ENCODE measurements at places on chromosomes 5 and 9.
A peak's percentile ranks its signal among the peaks of the same experiment; 100 is the strongest.

GRCh38 chr9:127805620-127806019 lies 2.9 kb downstream of the FPGS start:
- DNase-seq, result no peak

GRCh38 chr5:586751-587285 lies 25.3 kb upstream of the CEP72 start:
- DNase-seq, result no peak

GRCh38 chr5:1445313-1445688 lies at the start of gene SLC6A3:
Gene SLC6A3, minus strand, starts transcription at chr5:1445440. Its CDS starts 2,243 bp downstream, at chr5:1443197.
- no peak for DNase-seq

- no peak for DNase-seq
These were observed 495.1 kb downstream of the CDH18 start for GRCh38 chr5:19492861-19493260.

GRCh38 chr5:162529209-162529608 lies 461.6 kb downstream of the GABRG2 start:
- DNase-seq, result no peak

DNA sequence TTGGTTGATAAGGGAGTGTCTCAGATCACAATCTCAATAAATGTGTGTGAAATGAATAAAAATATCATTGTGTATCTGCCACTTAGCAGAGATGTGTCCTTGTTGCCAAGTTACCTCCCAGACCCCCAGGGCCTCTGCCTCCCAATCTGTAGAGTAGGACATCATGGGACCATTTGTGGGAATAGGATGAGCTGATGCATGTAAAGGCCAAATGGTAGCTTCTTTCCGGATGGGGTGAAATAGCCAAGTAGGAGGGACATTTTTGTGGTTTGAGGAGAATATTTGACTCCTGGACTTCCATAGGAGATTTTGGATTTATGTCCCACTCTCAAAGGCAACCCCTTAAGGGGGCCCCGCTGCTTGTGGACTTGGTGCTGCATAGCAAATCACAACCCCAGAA lies 82.6 kb upstream of the HRH2 start:
- no peak for DNase-seq

- DNase-seq, result no peak
These were observed 19.9 kb downstream of the MGAT1 start for GRCh38 chr5:180782748-180783147.

DNA sequence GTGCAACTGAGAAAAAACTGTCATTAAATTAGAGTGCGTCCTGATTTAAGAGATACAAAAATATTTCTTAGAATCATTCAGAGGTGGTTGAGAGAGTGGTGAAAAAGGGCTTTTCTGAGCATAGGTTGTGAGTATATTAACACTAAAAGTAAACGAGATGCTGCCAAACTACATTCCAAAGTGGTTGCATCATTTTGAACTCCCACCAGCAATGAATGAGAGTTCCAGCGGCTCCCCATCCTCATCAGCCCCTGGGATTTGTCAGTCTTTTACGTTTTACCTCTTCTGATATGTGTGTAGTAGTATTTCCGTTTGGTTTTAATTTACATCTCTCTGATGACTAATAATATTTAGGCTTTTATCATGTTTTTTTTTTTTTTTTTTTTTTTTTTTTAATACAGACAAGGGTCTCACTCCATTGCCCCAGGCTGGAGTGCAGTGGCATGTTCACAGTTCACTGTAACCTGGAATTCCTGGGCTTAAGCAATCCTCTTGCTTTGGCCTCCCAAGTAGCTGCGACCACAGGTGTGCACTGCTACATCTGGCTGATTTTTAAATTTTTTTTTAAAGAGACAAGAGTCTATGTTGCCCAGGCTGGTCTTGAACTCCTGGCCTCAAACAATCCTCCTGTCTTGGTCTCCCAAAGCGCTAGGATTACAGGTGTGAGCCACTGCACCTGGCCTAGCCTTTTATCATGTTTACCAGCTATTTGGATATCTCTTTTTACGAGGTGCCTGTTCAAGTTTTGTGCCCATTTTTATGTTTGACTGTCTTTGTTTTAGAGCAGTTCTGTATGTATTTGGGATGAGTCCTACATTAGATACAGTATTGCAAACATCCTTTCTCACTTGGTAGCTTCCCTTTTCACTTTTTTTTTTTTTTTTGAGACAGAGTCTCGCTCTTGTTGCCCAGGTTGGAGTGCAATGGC lies 17.0 kb downstream of the PRRT1B start:
- DNase-seq, result no peak

DNA sequence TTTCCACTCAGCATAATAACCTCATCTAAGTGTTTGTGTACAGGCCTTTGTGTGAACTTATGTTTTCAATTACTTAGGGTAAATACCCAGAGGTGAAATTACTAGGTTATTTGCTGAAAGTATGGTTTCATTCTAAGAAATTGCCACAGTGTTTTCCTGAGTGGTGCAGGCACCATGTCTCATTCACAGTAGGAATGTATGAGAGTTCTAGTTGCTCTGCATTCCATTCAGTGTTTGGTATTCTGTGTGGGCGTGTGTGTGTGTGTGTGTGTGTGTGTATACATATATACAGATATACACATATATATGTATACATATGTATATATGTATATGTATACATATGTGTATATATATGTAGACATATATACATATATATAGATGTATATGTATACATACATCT lies 8.8 kb upstream of the SVEP1 start:
- no peak for DNase-seq

DNA sequence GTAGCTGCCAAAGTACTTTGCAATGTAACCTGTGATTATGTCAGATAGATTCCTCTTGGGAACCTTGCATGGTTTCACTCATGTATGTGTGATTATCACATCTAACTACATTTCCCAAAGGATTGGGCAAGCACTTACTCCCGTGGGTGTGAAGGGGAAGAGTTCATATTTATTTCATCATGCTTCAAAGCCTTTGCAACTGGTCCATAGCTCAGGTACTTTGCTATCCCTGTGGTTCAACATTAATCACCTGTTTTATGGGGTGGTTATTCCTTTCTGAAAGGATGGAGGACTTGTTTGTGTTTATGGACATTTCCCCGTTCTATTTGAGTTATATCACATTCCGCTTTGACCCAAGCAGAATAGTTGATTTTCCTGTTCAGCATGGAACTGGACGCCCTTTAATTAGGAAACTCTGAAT lies 13.6 kb upstream of the ERMP1 start:
- DNase-seq, result no peak

GRCh38 chr9:101508211-101508610 lies 25.4 kb upstream of the RNF20 start:
- DNase-seq, result no peak

DNA sequence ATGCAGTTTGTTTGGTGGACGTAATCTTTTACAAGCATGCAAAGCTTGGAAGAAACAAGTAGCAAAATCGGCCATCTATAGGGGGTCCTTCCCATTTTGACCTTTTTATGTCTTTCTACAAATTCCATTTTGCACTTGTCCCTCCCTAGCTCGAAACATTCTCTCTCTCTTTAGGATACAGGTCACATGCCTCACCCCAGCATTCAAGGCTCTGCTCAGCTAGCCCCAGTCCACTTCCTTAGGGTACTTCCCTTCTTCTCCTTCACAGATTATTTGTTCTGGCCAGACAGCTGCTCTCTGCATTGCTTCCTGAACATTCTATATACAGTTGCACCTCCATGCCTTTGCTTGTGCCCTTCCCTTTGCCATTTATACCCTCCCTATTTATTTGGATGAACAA lies 31.7 kb upstream of the TRIM14 start:
- no peak for DNase-seq

DNA sequence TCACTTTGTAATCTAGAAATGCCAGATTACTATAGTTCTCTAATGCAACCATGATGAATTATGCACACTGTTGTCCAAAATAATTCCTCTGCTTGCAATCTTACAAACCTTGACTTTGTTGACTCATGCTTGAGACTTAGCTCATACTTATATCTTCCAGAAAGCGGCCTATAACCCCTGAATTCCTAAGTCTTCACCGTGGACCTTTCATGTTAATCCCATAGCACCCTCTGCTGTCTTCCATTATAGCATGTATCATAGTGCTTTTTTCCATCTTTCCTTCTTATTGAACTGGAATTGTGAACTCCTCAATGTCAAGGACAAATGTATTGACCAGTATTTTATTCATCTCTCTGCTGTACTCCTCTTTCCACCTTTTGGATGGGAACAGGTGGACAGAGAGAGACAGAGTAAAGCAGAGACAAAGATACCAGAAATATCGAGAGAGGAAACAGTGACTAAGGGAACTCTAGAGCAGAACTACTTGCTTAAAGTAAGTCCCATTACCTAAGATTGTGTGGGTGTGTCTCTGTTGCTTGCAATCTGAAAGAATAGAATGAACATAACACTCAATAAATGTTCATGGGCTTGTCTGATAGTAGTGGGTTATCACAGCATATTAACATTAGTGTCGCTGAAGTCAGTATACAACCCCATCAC lies 110.0 kb downstream of the LURAP1L start:
- DNase-seq, result no peak

DNA sequence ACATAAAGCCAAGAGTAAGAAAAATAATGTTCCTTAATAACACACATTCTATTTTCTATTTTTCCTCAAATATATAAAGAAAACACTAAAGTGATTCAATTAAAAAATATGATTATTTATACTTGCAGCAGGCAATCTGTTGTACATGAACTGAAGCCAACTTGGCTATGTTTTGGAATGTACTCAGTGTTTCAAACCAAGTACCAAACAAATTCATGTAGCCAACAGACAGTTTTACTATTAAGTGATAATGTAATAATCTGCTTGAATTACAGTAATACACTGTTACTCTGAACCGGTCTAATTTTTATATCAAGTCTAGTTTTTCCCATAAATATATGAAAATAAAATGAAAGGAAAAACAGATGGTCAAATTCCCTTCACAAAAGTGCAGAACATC lies 58.0 kb downstream of the CEP120 start:
- DNase-seq, result no peak

- DNase-seq, result no peak
These were observed 65.6 kb upstream of the IRX2 start for GRCh38 chr5:2817031-2817603.

DNA sequence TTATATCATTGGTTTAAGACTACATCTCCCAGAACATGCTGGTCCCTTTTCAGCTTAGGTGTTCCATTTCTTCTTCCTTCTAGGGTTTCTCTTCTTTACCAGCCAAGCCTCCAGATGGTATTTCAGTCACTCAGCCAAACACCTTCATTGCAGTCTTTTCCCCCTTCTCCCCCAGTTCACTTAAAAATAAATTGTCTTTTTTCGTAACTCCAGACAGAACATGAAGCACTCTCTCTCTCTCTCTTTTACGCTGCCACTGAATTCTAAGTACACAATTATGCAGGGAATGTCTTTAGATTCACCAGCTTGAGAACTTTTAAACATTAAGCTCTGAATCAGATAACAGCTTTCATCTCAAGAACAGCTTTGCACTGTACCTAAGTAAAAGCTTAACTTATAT lies 419.7 kb upstream of the BRINP1 start:
- DNase-seq, result no peak

- no peak for DNase-seq
These were observed 379.8 kb downstream of the TRIM36 start for GRCh38 chr5:114789773-114790402.

DNA sequence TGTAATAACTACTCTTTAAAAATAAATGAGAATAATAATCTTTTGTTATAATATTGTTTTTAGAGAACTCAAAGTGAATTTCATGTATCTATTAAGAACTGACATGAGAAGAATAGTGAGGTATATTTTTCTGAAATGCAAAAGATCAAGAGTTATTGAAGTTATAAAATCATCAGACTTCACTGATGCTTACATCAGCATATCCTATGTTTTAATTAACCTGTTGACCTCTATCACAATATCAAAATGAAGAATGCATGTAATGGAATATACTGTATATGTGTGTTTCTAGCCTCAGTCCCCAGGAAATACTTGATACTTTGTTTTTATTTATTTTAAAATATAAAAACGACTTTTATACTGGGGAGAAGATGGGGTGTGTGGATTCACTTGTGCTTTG lies 533.1 kb downstream of the KCTD16 start:
- DNase-seq, result no peak

DNA sequence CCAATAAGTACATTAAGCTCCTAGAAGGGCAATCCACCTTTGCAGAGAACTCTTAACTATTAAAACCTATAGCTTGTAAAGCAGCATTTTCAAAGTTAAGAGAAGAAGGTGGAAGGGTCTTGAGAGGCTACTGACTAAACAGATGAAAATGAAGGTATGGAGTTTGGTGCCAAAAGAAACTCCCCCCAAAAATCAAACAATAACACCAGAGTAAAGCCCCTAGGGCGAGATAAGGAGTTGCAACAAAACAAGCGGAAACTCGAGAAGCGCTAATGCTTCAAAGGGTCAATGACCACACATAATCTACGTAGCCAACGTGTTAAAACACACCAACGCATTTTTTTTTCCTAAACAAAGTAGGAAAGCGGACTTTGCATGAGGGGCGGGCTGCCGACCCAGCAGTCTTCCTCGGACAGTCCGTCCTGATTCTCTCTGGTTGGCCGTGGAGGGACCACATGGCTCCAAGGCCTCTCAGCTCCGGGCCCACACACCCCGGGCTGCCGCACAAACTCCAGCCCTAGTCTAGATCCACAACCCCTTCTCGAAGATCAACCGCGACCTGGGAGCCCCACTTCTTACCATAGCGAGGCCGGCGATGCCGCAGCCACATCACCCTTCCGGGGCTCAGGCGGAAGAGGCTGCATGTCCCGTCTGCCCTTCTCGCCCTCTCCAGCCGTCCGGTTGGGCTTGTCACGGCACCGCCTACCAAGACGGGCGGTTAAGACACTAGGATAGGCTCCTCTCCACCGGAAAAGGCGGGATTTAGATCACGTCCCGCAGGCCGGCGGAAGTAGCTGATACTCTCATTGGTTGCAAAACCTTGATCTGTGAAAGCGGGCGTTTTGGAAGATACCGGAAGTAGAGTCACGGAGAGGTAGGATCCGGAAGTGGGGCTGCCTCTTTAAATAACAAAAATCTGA lies at the start of the genes TMEM167A and XRCC4:
Gene TMEM167A (minus strand): TSS at position 653 of the 920 bp plus-strand sequence. CDS start 71 bp downstream, at position 582.
Gene XRCC4 (plus strand): TSS at position 806 of the 920 bp plus-strand sequence. CDS start 27,373 bp downstream, outside the sequence.
- DNase-seq, result peak; percentile 90

DNA sequence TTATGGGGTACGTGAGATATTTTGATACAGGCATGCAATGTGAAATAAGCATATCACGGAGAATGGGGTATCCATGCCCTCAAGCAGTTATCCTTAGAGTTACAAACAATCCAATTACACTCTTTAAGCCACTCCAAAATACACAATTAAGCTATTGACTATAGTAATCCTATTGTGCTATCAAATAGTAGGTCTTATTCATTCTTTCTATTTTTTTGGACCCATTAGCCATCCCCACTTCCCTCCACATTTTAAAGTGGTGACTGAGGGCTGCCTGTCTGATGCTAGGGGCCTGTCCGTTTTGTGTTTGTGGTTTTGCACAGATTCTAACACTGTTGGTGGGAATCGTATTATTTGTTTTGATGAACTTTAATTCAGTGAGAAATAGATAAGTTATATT lies 129.7 kb upstream of the DHFR start:
- no peak for DNase-seq

- no peak for DNase-seq
These were observed 71.4 kb downstream of the TLR4 start for GRCh38 chr9:117775591-117775990.

- DNase-seq, result no peak
These were observed 74.3 kb downstream of the GPR21 start for GRCh38 chr9:123107639-123108285.

DNA sequence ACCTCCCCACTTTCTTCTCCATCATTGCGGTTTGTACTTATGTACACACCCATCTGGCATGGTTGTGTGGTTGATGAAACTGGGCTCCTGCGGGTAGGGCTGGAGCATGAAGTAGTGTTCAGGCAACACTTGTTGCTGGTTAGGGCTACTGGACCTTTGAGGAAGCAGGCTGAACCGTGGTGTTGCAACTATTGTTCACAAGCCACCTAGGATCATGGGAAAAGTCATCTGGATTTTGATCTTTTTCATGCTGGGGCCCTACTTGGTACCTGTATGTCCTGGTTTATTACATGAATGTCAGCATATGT lies 40.1 kb upstream of the TIFAB start:
- no peak for DNase-seq

Measured in effector memory CD8-positive, alpha-beta T cell (primary cell).